MCF 10A (cell line): ENCODE measurements at places on chromosomes 12 and 14.

GRCh38 chr12:32989705-32990104 is 93.1 kb upstream of the PKP2 start:
- H3K4me3 ChIP-seq = no peak overlapping the region
- H3K4me1 ChIP-seq = peaks cover 15% of the 10 kb centered on the region
- peaks cover 10% of the 10 kb centered on the region for H3K27me3 ChIP-seq
- DNase-seq = no peak

DNA sequence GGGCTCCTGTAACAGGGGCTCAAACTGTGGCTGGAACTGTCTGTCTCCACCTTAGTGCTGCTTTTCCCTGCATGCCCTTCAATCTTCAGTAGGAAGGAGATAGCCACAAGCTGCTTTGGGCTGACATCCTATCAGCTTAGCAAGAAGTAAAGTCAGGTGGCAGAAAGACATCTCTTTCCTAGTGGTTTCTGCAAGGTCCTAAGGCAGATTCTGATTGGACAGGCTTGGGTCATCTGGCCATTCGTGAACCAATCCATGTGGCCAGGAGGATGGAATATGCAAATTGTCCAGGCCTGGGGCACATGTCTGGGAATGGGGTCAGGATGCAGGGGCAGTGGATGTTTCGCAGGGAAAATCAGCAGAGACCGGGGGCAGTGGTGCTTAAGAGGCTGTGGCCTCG is 5.2 kb downstream of the RITA1 start:
- H3K27ac ChIP-seq = no peak overlapping the region
- no peak overlapping the region for H3K4me3 ChIP-seq
- H3K36me3 ChIP-seq = peaks cover 47% of the 10 kb centered on the region
- DNase-seq = peak; percentile 49
- peaks cover 24% of the 10 kb centered on the region for H3K4me1 ChIP-seq
- no peaks in the 10 kb centered on the region for H3K27me3 ChIP-seq

DNA sequence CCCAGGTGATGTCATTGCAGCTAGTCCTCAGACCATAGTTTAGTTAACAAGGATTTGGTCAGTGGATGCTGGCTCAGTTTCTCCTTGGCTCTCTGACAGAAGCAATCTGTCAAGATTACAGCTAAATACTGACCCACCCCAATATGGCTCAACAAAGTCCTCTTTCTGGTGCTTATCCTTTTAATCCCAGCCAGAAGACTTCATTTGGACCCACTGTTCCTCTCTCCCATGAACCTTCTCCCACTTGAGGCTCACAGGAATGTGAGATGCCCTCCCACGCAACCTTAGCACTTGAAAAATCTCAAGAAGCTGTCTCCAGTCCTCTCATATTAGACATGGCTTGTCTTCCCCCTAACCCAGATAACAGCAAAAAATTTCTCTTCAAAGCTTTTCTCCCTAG is 47.7 kb downstream of the C12orf50 start:
- no peak for DNase-seq
- H3K4me1 ChIP-seq = no peaks in the 10 kb centered on the region
- H3K27ac ChIP-seq = no peak overlapping the region

DNA sequence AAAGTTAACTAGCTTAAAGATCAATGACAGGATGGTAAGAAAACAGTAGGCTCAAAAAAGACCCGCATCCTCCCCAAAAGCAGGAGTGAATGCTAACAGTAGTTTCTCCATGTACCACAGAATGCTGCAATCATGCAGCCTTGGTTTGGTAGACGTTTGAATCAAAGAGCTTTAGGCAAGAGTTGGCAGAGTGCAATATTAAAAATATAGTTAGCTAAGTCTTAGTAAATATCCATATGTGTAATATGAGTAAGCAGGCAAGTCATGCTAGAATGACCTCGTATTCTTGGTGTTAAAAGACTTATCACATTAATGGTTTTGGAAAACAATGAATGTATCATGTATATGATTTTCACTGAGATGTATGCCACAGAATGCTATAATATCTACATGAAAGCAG is 18.8 kb upstream of the KLRF1 start:
- no peak overlapping the region for H3K27ac ChIP-seq
- H3K36me3 ChIP-seq = no peaks in the 10 kb centered on the region
- no peaks in the 10 kb centered on the region for H3K4me1 ChIP-seq
- H3K4me3 ChIP-seq = no peak overlapping the region
- DNase-seq = no peak

- H3K4me1 ChIP-seq = no peaks in the 10 kb centered on the region
- no peak overlapping the region for H3K27ac ChIP-seq
- H3K36me3 ChIP-seq = no peaks in the 10 kb centered on the region
- no peak for DNase-seq
- H3K27me3 ChIP-seq = no peaks in the 10 kb centered on the region
Observed at GRCh38 chr14:66398437-66398836, 87.7 kb upstream of the CCDC196 start.

- DNase-seq = no peak
- H3K27ac ChIP-seq = no peak overlapping the region
- H3K4me1 ChIP-seq = no peaks in the 10 kb centered on the region
- H3K36me3 ChIP-seq = peaks cover 6% of the 10 kb centered on the region
- H3K27me3 ChIP-seq = no peaks in the 10 kb centered on the region
- no peak overlapping the region for H3K4me3 ChIP-seq
Observed at GRCh38 chr14:95382747-95383146, 63.0 kb upstream of the CLMN start.
